ENCODE measurements at places on chromosomes 13 and 19.

- peak; percentile 81 for DNase-seq
These were observed 21.5 kb downstream of the EBPL start for GRCh38 chr13:49669735-49670309.

DNA sequence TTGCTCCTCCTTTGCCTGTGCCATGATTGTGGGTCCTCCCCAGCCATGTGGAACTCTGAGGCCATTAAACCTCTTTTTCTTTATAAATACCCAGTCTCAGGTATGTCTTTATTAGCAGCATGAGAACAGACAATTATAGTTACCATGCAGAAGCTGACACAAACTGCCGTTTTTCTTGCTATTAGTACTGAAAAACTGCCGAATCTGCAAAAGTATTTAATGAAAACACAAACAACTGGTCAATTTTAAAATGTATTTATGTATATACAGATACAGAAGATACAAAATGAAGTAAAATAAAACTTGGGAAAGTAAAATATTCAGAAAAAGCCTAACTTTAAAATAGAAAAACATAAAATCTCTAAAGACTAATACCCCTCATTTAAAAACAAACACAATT is 206.3 kb downstream of the DIAPH3 start:
- no peak for DNase-seq

- no peak for DNase-seq
These were observed 4.1 kb downstream of the SWSAP1 start for GRCh38 chr19:11378319-11379189.

GRCh38 chr13:23622985-23623384 is 52.8 kb downstream of the TNFRSF19 start:
- no peak for DNase-seq

GRCh38 chr19:7872306-7873204 is 1.6 kb downstream of the PRR36 start:
- DNase-seq, result no peak

DNA sequence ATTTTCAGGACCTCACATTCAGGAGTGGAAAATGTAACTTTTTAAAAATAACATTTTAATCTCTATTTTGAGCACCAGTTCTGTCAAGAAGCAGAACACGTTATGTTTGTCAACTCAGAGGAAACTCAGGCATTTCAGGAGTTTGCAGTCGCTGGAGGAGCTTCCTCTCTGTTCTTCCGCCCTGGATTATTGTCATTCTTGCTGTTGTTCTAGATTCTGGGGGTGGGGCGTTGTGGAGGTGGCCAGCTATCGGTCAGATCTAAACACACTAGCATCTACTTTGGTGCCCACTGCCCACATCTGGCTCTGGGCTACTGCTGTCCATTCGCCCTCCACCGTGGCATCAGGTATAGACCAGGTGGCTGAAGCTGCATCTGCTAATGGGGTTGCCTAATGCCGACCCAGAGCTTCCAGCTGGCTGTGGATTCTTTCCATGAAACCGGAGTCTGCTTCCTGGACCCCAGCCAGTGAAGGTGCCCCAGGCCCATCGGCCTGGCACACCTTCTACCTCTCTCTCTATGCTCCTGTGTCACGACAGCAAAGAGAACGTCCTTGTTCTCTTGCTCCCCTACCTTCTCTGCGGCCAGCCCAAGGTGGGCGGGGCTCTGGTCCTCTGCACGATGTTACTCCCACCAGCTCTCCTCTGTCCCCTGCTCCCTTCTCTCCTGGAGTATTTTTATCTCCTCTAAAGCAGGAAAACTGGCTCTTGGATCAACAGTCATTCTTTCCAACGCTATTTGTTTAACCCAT is 36.7 kb upstream of the DGKH start:
- no peak for DNase-seq

DNA sequence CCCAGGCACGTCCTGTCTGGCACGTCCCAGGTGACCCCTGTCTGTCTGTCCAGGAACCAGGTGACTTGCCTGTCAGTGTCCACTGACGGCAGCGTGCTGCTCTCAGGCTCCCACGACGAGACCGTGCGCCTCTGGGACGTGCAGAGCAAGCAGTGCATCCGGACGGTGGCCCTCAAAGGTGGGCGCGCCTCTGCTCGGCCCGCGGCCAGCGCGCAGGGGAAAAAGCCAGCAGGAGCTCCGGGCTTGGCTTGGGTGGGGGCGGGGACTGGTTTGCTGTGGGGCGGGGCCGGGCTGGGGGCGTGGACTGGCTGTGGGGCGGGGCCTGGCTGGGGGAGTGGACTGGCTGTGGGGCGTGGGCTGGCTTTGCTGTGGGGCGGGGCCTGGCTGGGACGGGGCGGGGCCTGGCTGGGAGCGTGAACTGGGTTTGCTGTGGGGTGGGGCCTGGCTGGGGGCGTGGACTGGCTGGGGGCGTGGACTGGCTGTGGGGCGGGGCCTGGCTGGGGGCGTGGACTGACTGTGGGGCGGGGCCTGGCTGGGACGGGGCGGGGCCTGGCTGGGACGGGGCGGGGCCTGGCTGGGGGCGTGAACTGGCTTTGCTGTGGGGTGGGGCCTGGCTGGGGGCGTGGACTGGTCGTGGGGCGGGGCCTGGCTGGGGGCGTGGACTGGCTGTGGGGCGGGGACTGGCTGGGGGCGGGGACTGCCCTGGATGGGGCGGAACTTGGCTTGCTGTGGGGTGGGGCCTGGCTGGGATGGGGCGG is 7.2 kb downstream of the WDR18 start:
- DNase-seq, result no peak

DNA sequence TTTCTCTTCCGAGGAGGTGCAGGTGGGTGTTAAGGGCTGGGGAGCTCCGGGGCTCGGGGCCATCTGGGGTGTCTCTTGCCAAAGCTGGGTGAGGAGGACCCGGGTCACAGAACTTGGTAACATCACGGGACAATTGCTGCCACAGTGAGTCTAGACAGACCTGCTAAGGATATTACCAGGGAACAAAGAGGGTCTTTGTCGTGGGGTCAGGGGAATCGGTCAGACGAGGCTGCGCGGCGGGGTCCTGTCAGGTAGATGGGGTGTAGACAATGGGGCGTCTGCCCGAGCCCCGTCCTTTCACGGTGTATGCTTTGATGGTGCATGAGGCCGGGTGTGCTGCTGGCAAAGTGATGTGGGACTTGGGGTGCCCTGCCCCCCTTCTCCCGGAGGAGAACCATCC is 7.8 kb downstream of the PGPEP1 start:
- DNase-seq, result no peak

- DNase-seq, result no peak
These were observed 406.8 kb downstream of the DACH1 start for GRCh38 chr13:71460211-71460610.

GRCh38 chr19:5155586-5156210 is 184.9 kb downstream of the PTPRS start:
- DNase-seq, result no peak

GRCh38 chr19:2494084-2494446 is 18.1 kb downstream of the GADD45B start:
- no peak for DNase-seq

- no peak for DNase-seq
These were observed 2.7 kb upstream of the RASAL3 start for GRCh38 chr19:15466851-15467733.

DNA sequence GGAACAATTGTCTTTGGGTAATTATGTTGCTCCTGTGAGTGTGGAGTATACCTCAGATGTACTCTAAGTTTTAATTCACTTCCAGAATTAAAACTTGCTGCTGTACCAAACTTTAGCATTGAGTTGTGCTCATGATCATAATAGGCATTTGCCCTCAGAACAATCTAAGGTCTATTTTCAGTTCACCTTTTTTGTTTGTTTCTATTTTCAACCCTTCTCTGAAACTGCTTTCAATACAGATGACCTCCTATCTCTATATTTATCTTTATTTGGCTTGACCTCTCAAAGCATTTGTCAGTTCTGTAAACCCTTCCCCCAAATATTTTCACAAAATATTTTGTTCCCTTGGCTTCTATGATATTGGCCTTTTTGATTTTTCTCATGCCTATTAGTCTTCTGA is 873.0 kb downstream of the OLFM4 start:
- no peak for DNase-seq

GRCh38 chr19:3945838-3946237 is 13.0 kb downstream of the NMRK2 start:
- DNase-seq, result no peak

- peak; percentile 80 for DNase-seq
These were observed 6.0 kb downstream of the SYCE2 start for GRCh38 chr19:12913011-12913561.

GRCh38 chr19:33404506-33405253 is 31.2 kb downstream of the CEBPG start:
- DNase-seq, result peak; percentile 47

DNA sequence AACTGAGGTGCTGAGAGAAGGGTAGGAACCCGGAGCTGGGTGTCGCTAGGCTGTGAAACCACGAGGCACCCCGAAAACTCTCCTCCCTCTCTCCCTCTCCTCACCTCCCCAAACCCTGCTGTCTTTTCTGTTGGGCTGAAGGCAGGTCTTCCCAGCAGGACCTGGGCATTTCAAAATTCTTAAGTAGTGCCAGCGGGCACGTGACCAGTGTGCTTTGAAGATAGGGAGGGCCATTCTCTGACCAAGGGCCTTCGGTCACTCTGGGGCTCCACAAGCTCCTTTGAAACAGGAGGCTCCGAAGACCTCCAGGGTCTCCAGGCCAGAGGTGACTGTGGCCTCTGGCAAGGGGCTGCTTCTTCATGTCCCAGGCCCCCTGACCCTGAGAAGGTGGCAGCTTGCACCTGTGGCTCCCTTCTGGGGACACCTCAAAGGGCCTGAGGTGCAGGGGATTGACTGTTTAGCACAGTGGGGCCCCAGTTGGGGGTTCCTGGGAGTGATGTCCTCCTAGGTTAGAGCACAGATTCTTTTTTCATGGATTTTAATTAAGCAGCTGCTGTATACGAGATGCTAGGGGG is 48.3 kb downstream of the DNM2 start:
- no peak for DNase-seq

- DNase-seq, result peak; percentile 75
These were observed 583 bp upstream of the LDLR start for GRCh38 chr19:11088506-11089253.

GRCh38 chr13:43227721-43228120 is 204.3 kb downstream of the DNAJC15 start:
- DNase-seq, result peak; percentile 21

- DNase-seq, result no peak
These were observed 13.0 kb downstream of the LRFN3 start for GRCh38 chr19:35949131-35949530.

DNA sequence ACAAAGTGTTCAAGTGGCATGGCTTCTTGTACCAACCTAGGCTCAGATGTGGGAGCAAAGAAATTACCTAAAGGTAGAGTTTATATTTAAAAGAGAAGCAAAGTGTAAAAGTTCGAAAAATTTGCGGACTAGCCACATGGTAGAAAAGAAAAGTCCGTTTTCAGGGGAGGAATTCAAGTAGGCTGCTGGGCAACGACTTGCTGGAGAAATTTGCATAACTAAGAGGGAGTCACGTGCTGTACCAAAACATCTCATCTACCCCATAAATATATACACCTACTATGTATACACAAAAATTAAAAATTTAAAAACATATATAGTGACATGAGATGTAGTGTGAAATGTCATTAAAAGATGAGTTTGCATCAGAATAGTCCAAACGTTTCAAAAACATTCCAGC is 2.1 kb upstream of the LAIR1 start:
- no peak for DNase-seq

- DNase-seq, result no peak
These were observed 1257.3 kb downstream of the DIAPH3 start for GRCh38 chr13:58906329-58907007.

GRCh38 chr19:53977429-53977990 is 13.9 kb upstream of the CACNG6 start:
- peak; percentile 95 for DNase-seq

- no peak for DNase-seq
These were observed 222.5 kb upstream of the SPRY2 start for GRCh38 chr13:80563439-80563838.

DNA sequence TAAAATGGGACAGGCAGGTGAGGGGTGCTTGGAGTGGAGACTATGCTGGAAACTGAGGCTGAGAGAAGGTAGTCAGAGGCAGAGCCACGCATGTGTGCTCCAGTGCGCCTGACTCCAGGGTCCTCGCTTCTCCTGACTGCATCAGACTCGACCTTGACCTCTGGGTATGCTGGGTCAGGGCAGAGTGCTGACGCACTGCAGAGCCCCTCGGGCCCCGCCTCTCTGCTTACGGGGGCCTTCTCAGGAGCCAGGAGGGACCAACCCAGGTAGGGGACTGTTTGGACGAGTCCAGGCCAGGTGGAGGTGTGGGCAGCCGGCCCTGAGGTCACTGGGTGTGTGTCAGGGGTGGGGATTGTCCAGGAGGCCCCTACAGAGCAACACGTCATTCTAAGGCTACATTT is 22.9 kb upstream of the SLC7A10 start:
- no peak for DNase-seq

GRCh38 chr19:42277821-42278451 is 8.9 kb downstream of the CIC start:
- DNase-seq, result no peak

- no peak for DNase-seq
These were observed 1.1 kb downstream of the ZNF444 start for GRCh38 chr19:56142087-56142787.

GRCh38 chr13:26485786-26486185 is 71.7 kb upstream of the WASF3 start:
- DNase-seq, result peak; percentile 37

DNA sequence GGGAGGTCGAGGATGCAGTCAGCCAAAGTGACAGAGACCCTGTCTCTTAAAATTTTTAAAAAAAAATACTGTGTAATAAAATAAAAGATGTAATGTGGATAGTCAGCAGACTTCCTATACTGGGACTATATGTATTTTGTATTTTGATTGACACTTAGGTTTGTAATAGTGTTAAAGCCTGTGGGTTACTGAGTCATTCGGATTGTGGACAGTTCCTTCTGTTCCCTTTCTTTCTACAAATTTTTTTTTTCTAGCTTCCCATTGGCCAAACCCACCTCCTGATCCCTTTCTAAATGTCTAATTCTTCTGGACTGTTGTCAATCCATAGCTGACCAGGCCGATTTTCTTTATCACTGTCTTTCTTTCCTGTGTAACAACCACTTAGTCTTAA is 108.0 kb downstream of the DNAJC3 start:
- DNase-seq, result no peak

DNA sequence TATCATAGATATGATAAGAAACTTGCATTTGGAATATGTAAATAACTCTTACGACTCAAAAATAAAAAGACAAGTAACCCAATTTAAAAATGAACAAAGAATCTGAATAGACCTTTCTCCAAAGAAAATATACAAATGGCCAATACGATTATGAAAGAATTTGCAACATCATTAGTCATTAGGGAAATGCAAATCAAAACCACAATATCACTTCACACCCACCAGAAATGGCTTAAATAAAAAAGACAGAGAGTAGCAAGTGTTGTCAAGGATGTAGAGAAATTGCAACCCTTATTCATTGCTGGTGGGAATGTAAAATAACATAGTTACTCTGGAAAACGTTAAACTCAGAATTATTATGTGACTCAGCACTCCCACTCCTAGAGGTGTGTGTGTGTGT is 226.6 kb upstream of the MAB21L1 start:
- DNase-seq, result no peak

- no peak for DNase-seq
These were observed 14.3 kb upstream of the LRRC63 start for GRCh38 chr13:46197299-46198048.

GRCh38 chr13:28851422-28851821 is 31.3 kb downstream of the MTUS2 start:
- DNase-seq, result no peak

GRCh38 chr13:21638319-21639282 is 32.3 kb upstream of the FGF9 start:
- peak; percentile 24 for DNase-seq

GRCh38 chr19:56993851-56994250 is 125.9 kb upstream of the USP29 start:
- DNase-seq, result peak; percentile 70

All from pons (tissue), 1 donor.